HFFc6 (cell line): ENCODE measurements at places on chromosomes 12 and 14.
A peak's percentile ranks its signal among the peaks of the same experiment; 100 is the strongest.

- no peaks in the 10 kb centered on the region for H3K4me1 ChIP-seq
- no peak overlapping the region for H3K27ac ChIP-seq
- H3K27me3 ChIP-seq = peaks cover 3% of the 10 kb centered on the region; the same call in 1 of the 2 replicates
- H3K4me3 ChIP-seq = no peak overlapping the region
- no peaks in the 10 kb centered on the region for H3K36me3 ChIP-seq
Measured at GRCh38 chr12:77406219-77406905, 341.0 kb upstream of the E2F7 start.

DNA sequence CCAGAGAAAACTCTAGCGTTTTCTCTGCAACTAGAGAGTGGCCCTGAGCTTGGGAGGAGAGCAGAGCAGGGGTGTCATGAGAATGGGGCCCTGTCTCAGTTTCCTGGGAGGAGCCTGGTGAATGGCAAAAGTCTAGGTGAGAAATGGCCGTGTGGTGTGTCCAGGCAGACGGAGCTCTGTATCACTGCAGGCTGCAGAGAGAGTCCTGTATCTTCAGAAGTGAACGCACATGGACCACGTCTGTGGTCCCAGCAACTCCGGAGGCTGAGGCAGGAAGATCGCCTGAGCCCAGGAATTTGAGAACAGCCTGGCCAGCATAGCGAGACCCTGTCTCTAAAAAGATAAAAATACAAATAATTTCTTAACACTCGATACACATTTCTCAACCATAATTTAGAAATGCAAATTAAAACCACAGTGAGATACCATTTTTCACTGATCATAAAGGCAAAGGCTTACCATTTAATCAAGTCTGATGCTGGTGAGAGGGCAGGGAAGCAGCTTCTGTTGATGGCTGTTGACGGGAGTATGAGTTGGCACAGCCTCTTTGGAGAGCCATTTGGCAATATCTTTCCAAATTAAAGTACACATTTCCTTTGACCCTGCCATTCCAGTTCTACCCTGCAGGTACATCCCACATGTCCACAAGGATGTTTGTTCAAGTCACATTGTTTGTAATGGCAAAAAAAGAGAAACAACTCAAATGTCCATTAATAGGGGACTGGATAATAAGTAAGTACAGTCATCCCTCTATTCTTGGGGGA is 51.0 kb downstream of the NFKBIA start:
- no peak overlapping the region for H3K27ac ChIP-seq
- H3K27me3 ChIP-seq = peaks cover 7% of the 10 kb centered on the region
- no peak for DNase-seq
- H3K36me3 ChIP-seq = no peaks in the 10 kb centered on the region
- H3K4me1 ChIP-seq = peaks cover 18% of the 10 kb centered on the region

DNA sequence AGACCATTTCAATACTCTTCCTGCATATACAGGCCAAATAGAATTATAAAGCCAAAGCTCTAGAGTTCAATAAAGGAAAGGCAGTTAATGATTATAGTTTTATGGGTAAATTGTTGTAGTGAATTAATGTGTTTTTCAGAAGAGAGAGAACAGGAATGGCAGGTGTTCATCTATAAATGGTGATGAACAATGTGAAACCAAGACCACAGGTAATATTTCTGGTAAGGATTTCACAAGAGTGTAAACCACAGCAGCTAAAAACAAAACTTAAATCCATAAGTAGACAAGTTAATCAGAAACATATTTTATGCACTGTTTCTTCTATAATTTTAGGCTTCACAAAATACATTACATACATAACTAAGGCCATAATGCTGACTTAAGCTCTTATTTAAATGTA is 204.4 kb downstream of the SYT1 start:
- no peak overlapping the region for H3K4me3 ChIP-seq
- no peaks in the 10 kb centered on the region for H3K36me3 ChIP-seq
- DNase-seq = no peak
- peaks cover 4% of the 10 kb centered on the region for H3K27me3 ChIP-seq
- peaks cover under 1% of the 10 kb centered on the region; the same call in 1 of the 2 replicates for H3K4me1 ChIP-seq

- H3K27ac ChIP-seq = peak overlapping the region; percentile 81
- no peak overlapping the region for H3K4me3 ChIP-seq
- peaks cover 7% of the 10 kb centered on the region for H3K4me1 ChIP-seq
- no peaks in the 10 kb centered on the region for H3K27me3 ChIP-seq
- peak; percentile 26 for DNase-seq
Measured at GRCh38 chr12:93484315-93484981, 17.1 kb downstream of the MRPL42 start.

- peaks cover 11% of the 10 kb centered on the region for H3K27me3 ChIP-seq
- no peak overlapping the region for H3K4me3 ChIP-seq
- H3K27ac ChIP-seq = no peak overlapping the region
- no peaks in the 10 kb centered on the region for H3K36me3 ChIP-seq
- peaks cover 7% of the 10 kb centered on the region for H3K4me1 ChIP-seq
- DNase-seq = no peak
Measured at GRCh38 chr12:119594399-119594730, 791 bp downstream of the TMEM233 start.

- no peaks in the 10 kb centered on the region for H3K4me1 ChIP-seq
- peaks cover 10% of the 10 kb centered on the region for H3K36me3 ChIP-seq
- H3K27ac ChIP-seq = no peak overlapping the region
- no peak for DNase-seq
- no peaks in the 10 kb centered on the region for H3K27me3 ChIP-seq
Measured at GRCh38 chr14:104294628-104294982, 156.2 kb downstream of the KIF26A start.

- H3K36me3 ChIP-seq = no peaks in the 10 kb centered on the region
- no peak overlapping the region for H3K4me3 ChIP-seq
- no peak overlapping the region for H3K27ac ChIP-seq
- DNase-seq = no peak
- H3K27me3 ChIP-seq = no peaks in the 10 kb centered on the region
Measured at GRCh38 chr12:112710414-112710813, 81.1 kb upstream of the RPH3A start.

DNA sequence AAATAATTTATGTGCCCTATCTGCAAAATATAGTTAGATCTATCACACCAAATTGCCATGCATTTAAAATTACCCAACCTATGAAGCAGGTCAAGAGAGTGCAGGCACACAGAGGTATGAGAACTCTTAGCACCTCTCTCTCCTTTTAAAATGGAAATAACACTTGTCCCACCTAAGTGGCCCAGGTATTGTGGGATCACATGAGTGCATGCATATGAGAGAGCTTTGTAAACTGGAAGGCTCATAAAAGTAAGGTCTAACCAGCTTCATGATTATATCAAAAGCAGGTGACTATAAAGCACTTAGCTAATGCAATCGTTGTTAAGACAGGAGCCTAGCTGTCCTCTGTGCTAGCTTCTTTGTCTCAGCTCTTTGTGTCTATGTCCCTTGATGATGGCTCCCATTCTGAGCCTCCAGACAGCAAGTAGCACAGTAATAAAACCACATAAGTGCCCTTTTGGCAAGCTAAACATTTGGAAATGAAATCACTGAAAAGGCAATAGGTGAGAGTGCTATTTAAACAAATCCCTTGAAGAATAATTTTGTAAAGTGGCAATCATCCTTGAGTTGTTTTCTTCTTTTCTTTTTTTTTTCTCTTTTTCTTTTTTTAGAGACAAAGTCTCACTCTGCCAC is 219.0 kb downstream of the NTF3 start:
- no peak overlapping the region for H3K27ac ChIP-seq
- H3K4me3 ChIP-seq = no peak overlapping the region
- H3K4me1 ChIP-seq = no peaks in the 10 kb centered on the region

DNA sequence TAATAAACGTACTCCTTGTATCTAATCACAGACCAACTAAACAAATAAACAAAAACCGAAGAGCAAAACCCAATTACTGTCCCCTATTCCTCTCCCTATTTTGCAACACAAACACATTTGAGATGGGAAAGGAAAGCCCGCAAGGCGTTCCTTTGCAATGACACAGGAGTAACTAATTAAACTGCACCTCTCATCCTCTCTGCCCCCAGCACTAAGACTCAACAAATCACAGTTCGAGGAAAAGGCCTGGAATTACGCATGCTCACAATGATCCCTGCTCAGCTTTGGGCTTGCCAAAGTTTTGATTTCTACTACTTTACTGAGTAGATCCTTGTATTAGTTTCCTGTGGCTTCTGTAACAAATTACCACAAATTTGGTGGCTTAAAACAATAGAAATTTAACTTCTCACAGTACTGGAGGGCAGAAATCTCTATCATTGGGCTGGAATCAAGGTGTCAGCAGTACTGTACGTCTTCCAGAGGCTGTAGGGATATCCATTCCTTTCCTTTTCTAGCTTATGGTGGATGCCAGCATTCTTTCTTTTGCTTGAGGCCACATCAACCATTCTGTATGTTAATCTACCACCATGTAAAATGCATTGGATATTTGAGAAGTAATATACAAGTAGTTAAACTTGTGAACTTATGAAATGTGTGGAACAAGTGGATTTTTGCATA is 123.0 kb downstream of the NAV3 start:
- H3K36me3 ChIP-seq = peaks cover 71% of the 10 kb centered on the region
- peaks cover 77% of the 10 kb centered on the region for H3K4me1 ChIP-seq
- peaks cover 1% of the 10 kb centered on the region for H3K27me3 ChIP-seq

DNA sequence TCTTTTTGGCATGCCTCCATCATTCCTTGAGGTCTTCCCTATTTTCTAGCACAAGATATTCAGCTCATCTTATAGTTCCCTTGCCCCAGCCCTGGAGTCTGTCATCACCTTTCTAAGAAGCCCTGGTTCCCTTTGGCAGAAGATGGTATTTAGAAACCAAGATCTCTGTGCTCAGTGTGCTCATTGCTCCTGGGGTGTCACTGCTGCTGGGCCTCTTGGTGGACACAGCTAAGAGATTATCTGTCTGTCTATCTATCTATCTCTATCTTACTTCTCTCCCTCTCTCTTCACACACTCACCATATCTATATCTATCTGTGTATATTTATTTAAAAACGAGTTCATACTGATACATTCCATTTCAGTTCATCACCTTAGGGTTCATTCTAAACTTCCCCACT is 67.2 kb downstream of the DAO start:
- H3K27me3 ChIP-seq = peaks cover 7% of the 10 kb centered on the region
- no peak overlapping the region for H3K27ac ChIP-seq
- H3K4me3 ChIP-seq = no peak overlapping the region
- peaks cover 9% of the 10 kb centered on the region; the same call in 1 of the 2 replicates for H3K36me3 ChIP-seq
- DNase-seq = no peak
- peaks cover 31% of the 10 kb centered on the region for H3K4me1 ChIP-seq

GRCh38 chr14:92729634-92730358 is 18.6 kb downstream of the LGMN start:
- peak; percentile 62 for DNase-seq
- H3K4me1 ChIP-seq = peaks cover 20% of the 10 kb centered on the region
- peaks cover 25% of the 10 kb centered on the region for H3K36me3 ChIP-seq
- H3K27me3 ChIP-seq = peaks cover 4% of the 10 kb centered on the region; the same call in 1 of the 2 replicates
